ENCODE measurements at places on chromosomes 5 and 9. TPM values are rescaled to one million over a fixed set of nuclear protein-coding genes. Genes with fewer than 3 reads are reported as not detected.
A peak's percentile ranks its signal among the peaks of the same experiment; 100 is the strongest.

DNA sequence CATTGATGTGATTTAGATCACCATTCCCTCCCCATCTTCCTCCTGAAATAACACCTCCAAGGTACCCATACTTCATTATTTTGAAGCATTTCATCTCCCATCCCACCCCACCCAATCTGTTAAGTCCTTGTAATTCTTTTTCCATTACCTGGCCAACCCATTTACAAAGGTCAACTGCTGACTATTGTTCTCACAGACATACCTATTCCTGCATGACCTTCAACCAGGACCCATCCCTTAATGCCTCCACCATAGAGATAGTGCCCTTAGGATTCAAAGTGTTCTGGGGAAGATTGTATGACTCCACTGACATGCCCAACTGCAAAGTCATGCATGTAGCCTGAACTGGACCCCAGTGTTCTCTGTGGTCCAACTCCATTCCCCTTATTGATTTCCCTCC, 91.2 kb downstream of the NLN start:
- DNase-seq = no peak

Gene ISL1
- not detected for total RNA-seq

DNA sequence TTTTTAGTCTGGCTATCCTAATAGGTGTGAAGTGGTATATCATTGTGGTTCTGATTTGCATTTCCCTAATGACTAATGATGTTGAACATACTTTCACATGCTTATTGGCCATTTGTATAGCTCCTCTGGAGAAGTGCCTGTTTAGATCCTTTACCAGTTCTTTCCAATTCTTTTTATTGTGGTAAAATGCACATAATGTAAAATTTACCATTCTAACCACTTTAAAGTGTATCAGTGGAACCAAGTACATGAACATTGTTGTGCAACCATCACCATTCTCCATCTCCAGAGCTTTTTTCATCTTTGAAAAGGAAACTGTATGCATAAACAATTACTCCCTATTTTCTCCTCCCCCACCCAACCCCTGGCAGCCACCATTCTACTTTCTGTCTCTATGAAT, 95.4 kb downstream of the NRG2 start:
- DNase-seq = no peak

DNA sequence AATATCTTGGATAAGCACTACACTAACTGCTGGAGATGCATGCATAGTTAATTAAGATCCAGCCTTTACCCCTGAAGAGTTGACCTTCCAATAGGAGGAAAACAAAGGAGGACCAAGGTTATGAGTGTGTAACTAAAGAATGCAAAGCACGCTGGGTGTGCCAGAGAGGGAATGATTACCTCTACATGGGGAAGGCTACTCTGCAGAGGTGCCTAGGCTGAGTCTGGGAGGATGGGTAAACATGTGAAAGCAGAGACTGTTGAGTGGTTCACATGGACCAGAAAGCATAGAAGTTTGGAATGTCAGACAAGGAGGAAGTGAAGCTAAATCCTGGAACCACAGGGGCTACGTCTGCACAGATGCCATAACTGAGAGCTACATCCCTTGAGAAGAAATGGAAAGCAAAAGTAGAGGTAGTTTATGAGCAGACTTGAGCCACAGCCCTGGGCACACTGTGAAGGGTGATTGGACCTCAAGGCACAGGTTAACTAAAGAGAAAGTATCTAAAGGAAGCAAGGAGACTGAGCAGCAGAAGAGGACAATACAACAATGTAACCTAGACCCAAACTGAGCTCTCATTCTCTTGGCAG, 176.2 kb downstream of the DENND1A start:
- no peak for DNase-seq

DNA sequence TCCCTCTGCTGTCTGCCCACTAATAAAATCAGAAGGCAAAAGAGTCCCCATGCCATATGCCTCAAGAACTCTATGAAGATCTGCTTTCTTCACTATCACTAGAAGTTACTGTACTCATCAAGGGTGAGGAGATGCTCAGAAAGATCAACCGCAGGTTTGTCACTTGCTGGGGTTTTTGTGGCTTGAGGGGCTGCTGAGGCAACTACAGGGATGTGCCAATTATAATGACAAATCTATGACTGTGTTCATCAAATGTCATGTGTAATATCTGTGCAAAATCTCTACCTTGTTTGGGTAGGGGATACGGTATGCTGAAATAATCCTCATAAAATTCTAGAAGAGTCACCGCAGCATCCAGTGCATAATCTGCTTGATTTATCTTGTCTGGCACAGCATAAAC, 13.0 kb downstream of the ERAP1 start:
- no peak for DNase-seq

Gene GALNT12
- 45.0 TPM for total RNA-seq

Gene PCDHGA5
- 3.7 TPM for total RNA-seq

Gene C5orf58
- total RNA-seq = not detected

DNA sequence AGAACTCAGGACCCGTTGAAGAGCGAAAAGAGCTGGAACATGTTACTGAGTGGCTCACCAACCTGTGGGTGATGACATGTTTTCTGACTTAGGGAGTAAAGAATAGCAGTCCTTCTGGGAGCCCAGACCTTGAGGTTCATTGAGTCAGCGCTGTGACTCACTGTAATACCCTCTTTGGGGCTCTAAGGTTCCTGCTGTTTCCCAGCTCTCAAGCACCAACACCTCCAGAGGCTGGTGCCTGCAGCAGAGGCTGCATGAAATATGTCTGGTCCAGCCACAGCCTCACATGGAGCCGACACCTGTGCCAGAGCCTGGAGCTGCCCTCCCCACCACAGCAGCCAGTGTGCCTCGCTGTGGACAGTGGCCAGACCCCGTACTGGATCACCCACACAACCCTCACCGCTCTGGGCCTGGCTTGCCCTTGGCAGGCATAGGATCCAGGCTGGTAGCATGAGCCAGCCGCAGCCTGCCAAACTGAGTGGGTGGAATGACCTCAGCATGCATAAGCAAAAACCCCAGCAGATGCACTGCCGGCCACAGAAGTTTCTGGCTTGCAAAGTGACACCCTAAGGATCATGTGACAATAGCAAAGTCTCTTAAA, 143.5 kb upstream of the MRPS30 start:
- DNase-seq = no peak

DNA sequence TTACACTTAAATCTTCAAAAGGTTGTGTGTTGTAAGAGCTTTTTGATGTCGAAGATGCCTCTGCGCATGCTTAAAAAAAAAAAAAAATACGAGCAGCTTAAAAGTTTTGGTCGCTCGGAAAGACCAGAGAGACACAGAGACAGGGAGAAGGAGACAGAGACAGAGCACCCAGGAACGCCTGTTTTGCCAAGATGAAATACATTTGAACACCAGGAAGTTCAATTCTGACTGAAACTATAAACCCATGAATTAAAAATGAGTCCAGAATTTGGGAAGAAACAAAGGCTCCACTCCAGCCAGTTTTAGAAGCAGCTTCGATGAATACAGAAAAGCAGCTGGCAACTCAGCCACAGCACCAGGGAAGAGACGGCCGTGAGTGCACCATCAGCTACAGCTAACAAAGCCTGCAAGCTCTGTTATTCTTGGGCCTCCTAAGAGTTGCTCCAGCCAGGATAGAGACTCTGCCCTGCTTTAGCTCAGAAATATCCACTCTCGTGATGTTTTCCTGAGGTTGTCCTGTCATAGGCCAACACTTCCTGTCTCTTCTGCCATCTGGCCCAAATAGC, 2.5 kb upstream of the ZNF474 start:
- peak; percentile 38 for DNase-seq

DNA sequence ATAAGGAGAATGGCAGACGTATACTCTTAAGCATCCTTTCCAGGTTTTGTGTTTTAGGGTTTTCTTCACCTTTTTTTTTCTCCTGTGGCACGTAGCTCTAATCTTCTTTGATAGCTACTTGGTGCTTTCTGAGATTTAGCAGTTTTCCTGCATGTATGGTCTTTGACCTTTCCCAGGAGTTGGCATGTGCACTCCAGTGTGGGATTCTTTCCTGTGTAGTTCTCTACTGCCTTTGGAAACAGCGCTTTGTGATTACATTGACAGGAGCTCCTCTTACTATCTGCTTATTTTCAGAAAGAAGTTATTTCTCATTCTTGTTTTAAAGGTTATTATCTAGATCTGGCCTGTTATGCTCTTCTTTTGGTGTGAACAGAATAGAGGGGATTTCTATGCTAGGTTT, 65.5 kb downstream of the UNC13B start:
- no peak for DNase-seq

Gene PCDHB16
- total RNA-seq = 4.8 TPM

- DNase-seq = no peak
Observed at GRCh38 chr5:143721925-143722324, 90.0 kb upstream of the HMHB1 start.

GRCh38 chr5:82307451-82307850, 29.3 kb upstream of the RPS23 start:
- peak; percentile 49 for DNase-seq

Gene TMEM174
- 0.22 TPM for total RNA-seq

GRCh38 chr9:8733131-8733954, 933.8 kb upstream of the DMAC1 start:
- DNase-seq = peak; percentile 44

DNA sequence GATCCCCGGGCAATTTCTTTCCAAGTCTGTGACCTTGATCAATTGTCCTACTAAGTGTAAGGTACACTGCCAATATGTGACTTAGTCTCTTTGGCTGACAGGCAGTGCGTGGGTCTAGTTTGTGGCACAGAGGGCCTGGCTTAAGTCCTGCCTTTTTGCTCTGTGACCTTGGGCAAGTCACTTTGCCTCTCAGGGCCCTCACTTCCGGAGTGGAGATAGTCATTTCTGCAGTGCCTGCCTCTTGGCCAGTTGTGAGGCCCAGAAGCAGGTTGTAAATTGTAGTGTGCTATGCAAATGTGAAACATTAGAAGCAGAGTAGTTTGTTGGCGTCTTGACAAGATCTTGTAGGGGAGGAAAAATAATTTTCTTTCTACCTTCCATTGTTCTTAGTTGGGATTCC, 39.0 kb downstream of the KIF4B start:
- DNase-seq = no peak

DNA sequence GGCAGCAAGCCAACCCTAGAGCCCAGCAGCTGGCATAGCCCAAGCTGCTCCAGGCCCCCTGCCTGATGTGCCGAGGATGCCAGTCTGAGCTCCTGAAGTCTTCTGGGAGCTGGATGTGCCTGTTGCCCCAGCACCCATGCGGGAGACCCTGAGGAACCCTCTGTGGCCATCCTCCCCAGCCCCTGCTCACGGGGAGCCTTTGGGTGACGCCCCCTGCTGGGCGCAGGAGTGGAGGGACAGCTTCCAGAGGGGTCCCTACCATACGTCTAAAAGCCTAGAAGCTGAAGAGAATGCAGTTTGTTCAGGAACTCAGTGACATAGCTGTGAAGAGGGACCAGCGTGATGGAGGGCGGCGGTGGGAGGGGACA, 33.1 kb upstream of the MVB12B start:
- no peak for DNase-seq

Gene PCDHB14
- total RNA-seq = 6.5 TPM

DNA sequence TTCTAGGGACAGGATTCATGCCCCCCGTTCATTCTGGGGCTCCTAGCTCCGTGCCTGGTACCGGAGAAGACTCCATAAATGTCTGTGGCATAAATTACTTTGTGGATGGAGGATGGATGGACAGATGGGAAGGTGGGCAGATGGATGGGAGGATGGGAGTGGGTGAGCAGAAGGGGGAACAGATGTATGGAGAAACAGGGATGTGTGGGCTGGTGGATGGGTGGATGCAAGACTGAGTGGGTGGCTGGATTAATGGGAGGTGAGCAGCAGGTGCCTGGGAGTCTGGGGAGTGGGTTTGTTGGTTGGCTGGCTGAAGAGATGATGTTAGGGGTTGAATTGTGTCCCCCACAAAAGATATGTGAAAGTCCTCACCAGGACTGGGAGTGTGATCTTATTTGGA, 43.5 kb downstream of the SARDH start:
- DNase-seq = no peak

GRCh38 chr9:86434039-86434726, 80.0 kb upstream of the TUT7 start:
- no peak for DNase-seq

GRCh38 chr9:97594381-97594921, 38.7 kb downstream of the TSTD2 start:
- peak; percentile 47 for DNase-seq

GRCh38 chr9:128677794-128678193, 11.2 kb upstream of the SET start:
- DNase-seq = no peak

GRCh38 chr9:18331808-18332209, 142.1 kb upstream of the ADAMTSL1 start:
- DNase-seq = no peak

Gene IL33
- total RNA-seq = 17.5 TPM

DNA sequence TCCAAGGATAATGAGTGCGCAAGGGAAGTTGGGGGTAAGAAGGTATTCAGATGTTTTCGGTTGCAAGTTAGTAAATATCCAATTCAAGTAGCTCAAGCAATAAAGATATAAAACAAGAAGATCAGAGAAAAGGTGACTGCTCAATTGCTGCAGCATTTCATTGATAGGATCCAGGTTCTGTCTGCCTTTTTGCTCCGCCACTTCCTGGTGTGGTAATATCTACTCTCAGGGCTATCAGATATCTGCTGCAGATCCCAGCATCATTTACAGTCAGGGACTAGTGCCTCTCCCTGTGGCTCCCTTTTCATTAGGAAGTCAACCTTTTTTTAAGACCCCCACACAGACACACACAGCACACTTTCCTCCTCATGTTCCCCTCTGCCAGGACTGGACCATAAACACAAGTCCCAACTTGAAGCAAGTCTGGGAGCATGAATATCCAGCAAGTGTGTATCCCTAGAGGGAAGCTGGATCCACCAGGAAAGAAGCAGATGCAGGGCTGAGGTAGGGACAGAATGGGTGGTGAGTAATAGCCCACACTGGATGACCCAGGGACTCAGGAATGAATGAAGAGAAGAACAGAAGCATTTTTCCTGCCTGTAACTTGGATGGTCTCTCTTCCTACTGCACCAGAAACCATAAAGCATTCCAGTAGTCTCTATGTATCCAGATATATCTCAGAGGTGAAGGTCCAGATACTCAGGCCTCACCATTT, 53.7 kb downstream of the ZNF622 start:
- no peak for DNase-seq

Gene IL3
- not detected for total RNA-seq

DNA sequence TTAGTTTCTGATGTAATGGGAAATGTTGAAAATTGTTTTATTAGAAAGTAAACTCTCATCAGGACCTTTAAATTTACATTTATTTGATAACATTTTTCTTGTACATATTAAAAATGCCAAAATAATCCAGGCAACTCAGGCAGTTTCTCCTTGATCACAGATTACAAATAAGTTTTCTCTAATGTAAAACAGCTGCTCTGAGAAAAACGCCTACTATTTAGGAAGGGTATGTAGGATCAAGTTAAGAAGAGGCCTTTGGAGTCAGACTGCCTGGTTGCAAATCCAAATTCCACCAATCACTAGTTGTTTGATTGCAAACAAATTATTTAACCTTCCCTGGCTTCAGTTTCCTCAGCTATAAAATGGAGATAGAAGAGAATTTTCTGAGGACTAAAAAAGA, 610.8 kb downstream of the PDE4D start:
- DNase-seq = no peak

GRCh38 chr9:21265421-21266189, 25.8 kb upstream of the IFNA14 start:
- peak; percentile 5 for DNase-seq

Gene TAF1L
- total RNA-seq = 0.11 TPM

Gene BRINP1
- total RNA-seq = 0.67 TPM

Gene GRXCR2
- 0.13 TPM for total RNA-seq

Measured in thyroid gland (tissue), 4 donors.